Lower leg skin (tissue), 4 donors: ENCODE measurements at places on chromosomes 3 and 15.

- DNase-seq: no peak
Observed at GRCh38 chr3:55332176-55332575, 154.9 kb downstream of the WNT5A start.

DNA sequence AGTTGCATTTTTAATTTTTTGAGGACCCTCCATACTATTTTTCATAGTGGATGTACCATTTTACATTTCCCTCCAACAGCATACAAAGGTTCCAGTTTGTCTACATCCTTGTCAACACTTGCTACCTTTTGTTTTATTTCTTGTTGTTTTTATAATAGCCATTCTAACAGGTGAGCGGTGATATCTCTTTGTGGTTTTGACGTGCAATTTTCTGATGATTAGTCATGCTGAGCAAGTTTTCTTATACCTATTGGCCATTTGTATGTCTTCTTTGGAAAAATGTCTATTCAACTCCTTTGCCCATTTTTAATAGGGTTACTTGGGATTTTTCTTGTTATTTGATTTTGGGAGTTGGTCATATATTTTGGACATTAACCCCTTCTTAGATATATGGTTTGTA is 187.0 kb downstream of the CDIN1 start:
- DNase-seq: no peak

GRCh38 chr15:25694823-25695312 is 168.3 kb downstream of the ATP10A start:
- DNase-seq: no peak

- DNase-seq: no peak
Observed at GRCh38 chr3:71066849-71067261, 516.7 kb downstream of the FOXP1 start.

- DNase-seq: no peak
Observed at GRCh38 chr3:114760679-114761078, 386.4 kb downstream of the ZBTB20 start.

GRCh38 chr3:57019057-57019456 is 41.4 kb upstream of the SPATA12 start:
- DNase-seq: no peak

GRCh38 chr3:105823149-105823867 is 45.5 kb downstream of the CBLB start:
- DNase-seq: no peak

DNA sequence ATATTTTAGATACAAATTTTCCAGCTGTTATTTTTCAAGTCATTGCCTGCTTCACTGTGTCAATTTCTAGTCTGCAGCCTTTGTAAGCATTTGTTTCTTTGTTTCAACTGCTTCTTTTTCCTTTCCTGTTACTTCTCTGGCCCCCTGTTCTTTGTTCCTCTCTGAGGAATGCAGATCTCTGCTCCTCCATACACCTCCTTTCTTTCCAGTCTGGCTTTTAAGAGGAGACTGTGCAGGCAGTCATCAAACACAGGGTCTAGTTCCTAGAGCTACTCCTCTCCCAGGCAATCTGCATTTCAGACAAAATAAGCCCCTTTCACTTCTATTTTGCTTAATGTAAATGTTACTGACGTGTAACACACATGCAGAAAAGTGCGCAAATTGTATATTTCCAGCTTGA is 502.9 kb downstream of the PDCD6IP start:
- DNase-seq: no peak

DNA sequence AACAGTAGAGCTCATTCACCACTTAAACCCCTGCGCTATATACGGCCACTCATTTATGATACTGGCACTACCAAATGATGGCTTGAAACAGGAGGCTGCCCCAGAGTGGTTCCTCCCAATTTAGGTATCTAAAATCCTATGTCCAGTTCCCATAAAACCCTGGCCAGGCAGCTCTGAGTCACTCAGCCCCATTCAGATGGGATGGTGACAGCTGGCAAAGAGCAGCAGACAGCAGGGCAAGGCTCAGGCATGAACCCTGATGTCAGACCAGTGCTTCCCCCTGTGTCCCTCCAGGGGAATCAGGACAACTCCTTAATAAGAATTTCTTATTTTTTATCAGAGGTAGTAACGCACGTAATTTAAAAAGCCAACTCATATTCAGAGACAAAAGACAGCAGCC is 77.2 kb upstream of the RNU6-1 start:
- no peak for DNase-seq

DNA sequence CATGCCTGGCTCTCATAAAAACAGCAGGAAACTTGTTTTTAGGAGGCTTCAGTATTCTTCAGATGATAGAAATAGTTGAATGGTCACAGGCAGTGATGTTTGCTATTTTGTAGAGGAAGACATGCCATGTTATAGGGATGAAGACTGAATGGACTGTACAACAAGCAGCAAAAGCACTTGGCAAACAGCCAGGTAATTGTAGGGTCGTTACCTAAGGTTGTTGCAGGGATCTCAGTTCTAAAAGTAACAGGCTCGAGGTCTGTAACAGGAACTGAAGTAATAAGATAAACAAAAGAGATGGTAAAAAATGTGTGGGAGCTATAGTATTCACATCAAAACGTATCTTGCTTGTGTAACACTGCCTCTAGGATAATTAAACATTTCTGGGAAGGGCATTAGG is 116.3 kb downstream of the TFG start:
- no peak for DNase-seq

DNA sequence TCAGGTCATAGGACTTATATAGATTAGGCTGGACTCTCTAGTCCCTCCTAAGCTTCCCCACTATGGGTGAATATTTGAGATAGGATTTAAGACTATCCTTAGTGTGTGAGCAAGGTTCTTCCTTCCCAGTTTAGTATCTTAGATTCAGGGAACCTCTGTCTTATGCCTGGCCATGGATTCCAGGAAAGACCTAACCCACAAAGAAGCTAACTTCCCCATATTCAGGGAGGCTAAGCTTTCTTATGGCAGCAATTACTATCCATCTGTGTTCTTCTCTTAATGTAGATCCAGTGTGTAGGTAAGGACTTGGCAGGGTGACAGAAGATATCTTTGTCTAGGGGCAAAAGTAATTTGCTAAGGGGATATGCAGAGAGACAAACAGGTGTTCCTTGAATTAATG is 25.5 kb upstream of the PIK3R4 start:
- DNase-seq: no peak

GRCh38 chr3:169552533-169552932 is 111.0 kb downstream of the MECOM start:
- DNase-seq: no peak

- no peak for DNase-seq
Observed at GRCh38 chr3:140529096-140529495, 148.8 kb upstream of the TRIM42 start.

DNA sequence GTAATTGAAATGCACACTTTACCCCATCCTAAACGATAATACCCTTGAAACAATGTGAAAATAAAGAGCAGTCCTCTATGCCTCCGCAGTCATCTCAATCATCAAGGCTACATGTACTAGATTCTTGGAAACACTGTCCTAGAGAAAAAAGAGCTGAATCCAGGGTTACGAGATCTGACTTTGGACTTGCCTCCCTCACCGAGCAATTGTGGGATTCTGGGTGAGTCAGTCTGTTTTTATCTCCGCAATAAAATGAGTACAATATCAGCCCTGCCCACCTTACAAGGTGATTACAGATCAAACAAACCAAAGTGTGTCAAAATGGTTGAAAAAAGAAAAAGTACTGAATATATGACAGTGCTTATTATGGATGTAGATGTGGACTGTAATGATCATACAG is 152.3 kb upstream of the SNTN start:
- no peak for DNase-seq

- peak; percentile 57 for DNase-seq
Observed at GRCh38 chr3:46538803-46539442, 27.2 kb downstream of the LRRC2 start.

DNA sequence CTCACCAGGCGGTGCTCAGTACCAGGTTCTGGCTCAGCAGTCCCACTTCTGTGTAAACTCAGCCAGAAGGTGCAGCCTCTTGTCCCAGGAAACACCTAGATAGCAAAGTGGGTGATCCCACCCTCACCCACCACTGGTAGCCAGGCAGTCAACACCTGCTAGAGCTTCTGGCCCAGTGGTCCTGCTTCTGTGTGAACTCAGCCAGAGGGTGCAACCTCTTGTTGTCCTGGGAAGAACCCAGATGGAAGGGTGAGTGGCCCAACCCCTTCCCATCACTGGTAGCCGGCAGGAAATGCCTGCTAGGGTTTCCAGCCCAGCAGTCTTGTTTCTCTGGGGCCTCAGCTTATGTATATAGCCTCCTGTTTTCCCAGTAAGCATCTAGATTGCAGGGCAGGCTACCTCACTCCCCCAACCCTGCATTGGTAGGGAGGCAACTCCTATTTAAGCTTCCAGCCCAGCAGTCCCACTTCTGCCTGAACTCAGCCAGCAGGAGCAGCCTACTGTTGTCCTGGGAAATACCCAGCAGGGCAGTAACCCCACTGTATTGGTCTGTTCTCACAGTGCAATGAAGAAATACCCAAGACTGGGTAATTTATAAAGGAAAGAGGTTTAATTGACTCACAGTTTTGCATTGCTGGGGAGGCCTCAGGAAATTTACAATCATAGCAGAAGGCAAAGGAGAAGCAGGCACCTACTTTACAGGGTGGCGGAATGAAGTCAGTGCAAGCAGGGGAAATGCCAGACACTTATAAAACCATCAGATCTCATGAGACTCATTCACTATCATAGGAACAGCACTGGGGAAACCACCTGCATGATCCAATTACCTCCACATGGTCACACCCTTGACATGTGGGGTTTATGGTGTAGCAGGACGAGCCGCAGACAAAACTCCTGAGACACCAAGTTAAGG is 110.6 kb downstream of the DTWD1 start:
- no peak for DNase-seq

- peak; percentile 43 for DNase-seq
Observed at GRCh38 chr15:41603941-41604911, 45.2 kb downstream of the TYRO3 start.

GRCh38 chr3:17195192-17195611 is 310.4 kb downstream of the PLCL2 start:
- DNase-seq: no peak

DNA sequence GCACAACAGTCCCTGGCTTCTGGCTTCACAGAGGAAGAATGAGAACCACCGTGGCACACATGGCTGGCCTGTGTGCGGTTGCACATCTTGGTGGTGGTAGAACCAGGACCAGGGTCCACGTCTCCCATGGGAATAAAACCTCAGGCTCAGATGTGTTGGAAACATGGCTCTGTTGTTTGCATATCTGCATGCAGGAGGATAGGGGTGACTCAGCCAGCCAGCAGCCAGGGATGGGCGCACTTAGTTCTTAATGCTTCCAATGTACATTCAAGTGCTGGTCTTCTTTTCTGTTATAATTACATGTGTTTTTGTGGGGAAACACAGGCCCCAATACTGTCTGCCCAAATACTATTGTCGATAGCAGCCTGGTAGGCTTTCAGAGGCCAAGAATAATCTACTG is 35.8 kb upstream of the BCL2L10 start:
- no peak for DNase-seq

GRCh38 chr3:9161298-9161697 is 88.1 kb downstream of the SRGAP3 start:
- DNase-seq: no peak

- DNase-seq: no peak
Observed at GRCh38 chr3:119367000-119367399, 72.8 kb downstream of the ARHGAP31 start.
